ENCODE measurements at places on chromosomes 16 and 17.

DNA sequence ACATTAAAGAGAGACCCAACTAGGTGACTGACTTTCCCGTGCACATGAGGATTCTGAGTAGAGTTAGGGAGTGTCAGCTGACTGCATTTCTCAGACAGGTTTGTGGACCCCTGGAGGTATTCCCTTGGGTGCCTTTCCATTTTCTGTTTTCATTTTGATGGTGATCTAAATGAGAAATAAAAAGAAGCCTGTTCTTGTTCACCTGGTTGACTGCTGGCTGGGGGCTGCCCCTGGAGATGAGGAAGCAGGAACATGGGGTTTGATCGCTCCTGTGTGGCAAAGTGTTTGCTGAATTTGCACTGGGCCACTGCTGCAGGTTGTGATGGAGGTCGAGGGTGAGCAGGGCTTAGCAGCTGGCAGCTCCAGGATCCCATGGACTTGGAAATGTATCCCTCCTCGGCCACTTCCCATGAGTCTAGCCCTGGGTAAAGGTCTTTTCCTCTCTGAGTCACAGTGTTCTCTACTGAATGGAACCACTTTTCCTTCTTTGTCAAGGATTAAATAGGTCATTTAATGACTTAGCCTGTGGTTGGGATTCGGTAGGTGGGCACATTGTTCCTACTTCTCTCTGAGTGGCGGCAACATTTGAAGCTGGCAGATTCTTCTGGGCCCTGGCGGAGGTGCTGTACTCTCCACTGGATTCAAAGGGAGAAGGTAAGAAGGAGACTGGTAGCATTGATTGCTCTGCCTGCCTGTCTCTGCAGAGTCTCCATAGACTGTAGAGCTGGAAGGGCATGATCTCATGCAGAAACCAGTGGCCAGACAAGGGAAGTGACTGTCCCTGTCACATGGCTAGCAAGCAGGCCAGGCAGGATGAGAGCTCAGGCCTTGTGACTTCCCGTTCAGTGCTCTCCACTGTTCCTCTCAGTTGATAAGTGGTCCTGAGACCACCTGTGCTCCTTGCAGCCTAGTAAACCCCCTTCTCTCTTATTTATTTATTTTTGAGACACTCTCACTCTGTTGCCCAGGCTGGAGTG is 17.9 kb downstream of the SNX29 start:
- DNase-seq: no peak

DNA sequence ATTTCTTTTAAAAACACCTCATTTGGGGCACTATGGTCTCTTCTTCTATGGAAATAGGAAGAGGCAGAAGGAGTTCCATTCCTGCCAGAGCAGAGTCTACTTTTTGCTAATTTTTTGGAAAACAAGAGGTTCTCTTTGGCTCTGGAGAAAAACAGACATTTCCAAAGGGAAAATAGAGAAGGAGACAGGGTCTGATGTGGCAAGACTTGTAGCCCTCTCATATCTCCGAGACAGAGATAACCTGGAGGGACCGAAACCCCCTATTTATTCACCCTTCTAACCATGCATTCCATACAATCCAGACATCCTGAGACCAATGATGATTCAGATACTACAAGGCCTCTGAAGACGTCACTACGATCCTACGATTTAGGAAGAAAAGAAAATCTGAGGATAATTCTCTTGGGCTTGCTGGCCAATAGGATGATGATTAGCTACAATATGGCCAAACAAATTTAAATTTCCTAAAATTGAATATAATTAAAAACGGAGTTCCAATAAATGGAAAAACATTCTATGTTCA is 70.2 kb downstream of the HIC1 start:
- no peak for DNase-seq

- no peak for DNase-seq
Observed at GRCh38 chr17:4974115-4974670, 6.6 kb upstream of the SPAG7 start.

DNA sequence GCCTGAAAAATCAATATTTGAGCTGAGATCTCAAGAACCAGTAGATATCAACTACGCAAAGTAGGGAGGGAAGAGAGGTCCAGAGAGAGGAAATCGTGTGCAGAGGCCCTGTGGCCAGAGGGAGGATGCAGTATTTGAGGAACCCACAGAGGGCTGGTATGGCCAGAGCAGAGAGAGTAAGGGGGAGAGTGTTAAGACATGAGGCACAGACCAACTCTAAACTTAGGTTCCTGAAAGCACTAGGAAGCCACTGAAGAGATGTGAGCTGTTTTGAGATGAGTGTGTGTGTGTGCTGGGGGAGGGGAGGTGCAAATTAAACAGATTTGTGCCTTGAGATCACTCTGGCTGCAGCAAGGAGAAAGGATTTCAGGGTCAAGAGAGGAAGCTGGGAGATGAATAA is 10.9 kb downstream of the SLC13A2 start:
- peak; percentile 50 for DNase-seq

DNA sequence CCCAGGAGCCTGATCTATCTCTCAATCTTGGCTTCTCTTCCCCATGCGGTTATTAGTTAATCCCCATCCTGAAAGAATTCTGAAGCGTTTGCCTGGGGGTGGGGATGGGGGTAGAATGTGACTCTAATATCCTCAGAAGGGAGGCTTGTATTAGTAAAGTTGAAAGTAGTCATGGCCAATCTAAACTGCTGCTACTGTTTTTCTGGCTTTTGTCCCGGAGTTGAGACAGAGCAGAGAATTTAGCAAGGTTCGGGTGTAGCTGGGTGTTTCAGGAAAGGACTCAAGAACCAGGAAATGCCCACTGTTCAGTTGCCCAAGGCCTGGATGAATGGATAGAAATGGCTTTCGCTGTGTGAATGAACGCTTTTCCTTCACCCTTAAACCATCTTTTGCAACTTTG is 17.6 kb upstream of the ITGAM start:
- DNase-seq: no peak
